Type B pancreatic cell (in vitro differentiated cells): ENCODE measurements at places on chromosomes 7 and 10.

DNA sequence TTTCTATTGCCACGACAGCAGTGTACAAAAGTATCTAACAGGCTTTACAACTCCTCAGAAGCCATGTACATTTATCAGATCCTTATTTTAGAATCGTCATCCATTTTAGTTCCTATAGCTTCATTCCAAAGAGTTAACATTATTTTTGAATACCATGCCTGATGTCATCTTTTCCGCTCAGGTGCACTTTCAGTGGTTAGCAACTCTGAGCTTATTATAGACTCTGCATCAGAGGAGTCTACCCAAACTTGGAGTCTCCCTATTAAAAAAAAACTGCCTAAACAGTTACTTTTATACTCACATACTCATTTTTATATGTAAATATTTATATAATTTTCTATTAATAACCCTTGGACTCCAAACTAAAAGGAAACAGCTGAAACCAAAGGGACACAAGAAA, 31.6 kb upstream of the PRSS37 start:
- DNase-seq = no peak

DNA sequence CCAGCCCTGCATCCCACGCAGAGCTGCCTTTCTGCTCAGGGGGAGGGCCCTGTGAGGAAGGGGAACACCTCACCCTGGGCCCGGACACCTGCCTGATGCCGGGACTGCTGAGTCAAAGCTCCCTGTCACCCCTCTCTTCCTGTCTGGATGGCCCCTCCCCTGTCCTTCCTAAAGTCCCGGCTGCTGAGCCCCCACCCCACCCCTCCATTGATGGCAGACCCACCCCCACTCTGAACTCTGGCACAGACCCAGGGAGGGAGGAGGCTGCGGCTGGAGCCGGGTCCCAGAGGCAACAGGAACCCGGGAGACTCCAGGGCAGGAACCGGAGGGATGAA, 78.7 kb downstream of the ELFN1 start:
- DNase-seq = no peak

DNA sequence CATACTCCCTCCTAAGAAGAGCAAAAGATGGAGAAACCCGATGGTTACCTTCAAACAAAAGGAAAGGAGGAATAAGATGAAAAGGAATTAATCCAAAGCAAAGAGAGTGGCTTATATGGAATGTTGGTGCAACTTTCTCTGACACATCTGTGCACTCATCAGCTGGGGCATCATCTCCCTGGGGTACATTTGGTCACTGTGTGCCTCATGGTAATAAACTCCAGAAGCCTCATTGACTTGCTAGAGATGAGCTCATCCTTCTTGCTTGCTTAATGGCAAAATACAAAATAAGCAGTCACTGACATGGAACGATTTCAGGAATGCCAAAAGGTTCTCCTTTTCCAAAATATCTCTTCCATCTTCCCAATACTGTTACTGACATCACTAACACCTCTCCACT, 22.5 kb downstream of the CAV1 start:
- no peak for DNase-seq

DNA sequence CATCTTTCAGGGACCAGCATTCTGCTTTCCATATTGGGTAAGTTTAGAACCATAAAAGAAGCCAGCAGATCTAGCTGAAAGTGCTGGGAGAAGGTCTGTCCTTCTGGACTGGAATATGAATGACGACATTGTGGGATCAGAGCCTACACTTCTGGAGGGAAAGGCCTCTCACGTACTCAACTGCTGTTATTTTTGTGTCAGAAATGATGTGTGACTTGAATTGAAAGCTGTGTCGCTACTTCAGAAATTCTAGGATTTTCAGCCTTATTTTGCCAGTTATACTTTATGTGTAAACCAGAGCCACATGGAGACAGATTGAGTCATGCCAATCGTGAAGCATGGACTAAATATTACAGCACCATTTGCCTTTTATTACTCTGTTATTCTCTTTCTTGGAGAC, 231.0 kb downstream of the KIAA1217 start:
- no peak for DNase-seq

- no peak for DNase-seq
Observed at GRCh38 chr10:64115908-64116643, 594.9 kb downstream of the REEP3 start.

GRCh38 chr10:22489467-22489866, 144.2 kb downstream of the SPAG6 start:
- no peak for DNase-seq

GRCh38 chr10:104297697-104298660, 29.0 kb downstream of the GSTO2 start:
- DNase-seq = no peak

GRCh38 chr10:57624066-57624465, 643.6 kb downstream of the IPMK start:
- no peak for DNase-seq

DNA sequence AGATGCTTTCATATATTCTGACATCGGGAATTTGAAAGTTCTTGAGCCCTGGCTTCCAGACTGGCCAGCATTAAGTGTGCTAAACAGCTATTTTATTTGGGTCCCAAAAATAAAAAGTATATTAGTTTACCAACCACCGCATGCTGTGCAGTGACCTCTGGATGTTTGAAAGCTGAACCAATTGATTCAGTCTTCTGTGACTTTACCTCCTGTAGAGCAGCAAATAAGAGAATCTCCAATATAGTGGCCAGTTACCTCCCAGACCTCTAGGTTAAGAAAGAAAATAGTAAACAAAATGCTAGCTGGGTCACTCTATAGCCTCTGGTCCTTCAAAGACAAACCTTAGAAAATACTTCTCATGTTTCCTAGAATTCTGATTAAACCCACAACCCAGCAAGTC, 424.6 kb upstream of the NFE2L3 start:
- no peak for DNase-seq

DNA sequence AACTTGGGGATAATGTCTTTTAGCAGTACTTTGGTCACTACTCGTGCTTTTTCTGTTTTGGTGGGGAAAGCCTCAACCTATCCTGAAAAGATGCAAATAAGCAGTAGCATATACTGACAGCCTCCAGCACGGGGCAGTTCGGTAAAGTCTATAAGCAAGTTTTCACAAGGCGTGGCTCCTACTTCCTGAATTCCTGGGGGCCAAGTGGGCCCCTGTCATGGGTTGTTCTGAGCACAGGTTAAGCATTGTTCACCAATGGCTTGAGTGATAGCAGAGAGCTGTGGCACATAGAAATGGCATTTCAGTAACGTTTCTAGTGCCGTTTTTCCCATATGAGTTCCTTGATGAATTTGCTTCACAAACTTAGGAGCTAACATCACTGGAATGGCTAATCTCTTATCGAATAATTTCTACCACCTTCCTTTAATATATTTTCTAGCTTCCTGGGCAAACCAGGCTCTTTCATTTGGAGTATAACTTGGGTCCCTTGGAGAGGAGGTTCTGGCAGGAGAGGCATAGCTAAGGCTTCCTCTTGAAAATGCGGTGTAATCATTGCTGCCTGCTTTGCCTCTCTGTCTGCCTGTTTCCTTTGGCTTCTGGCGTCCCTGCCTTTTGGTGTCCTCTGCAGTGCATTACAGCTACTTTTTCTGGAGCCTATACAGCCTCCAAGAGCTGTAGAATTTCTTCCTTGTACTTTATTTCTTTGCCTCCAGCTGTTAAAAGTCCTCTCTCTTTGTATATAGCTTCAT, 11.7 kb upstream of the ZNF239 start:
- no peak for DNase-seq

GRCh38 chr7:134899729-134900128, 86.6 kb upstream of the AGBL3 start:
- DNase-seq = no peak

GRCh38 chr10:132096223-132096622, 30.5 kb downstream of the JAKMIP3 start:
- peak; percentile 45 for DNase-seq

- no peak for DNase-seq
Observed at GRCh38 chr10:107059068-107059804, 105.3 kb downstream of the SORCS1 start.

DNA sequence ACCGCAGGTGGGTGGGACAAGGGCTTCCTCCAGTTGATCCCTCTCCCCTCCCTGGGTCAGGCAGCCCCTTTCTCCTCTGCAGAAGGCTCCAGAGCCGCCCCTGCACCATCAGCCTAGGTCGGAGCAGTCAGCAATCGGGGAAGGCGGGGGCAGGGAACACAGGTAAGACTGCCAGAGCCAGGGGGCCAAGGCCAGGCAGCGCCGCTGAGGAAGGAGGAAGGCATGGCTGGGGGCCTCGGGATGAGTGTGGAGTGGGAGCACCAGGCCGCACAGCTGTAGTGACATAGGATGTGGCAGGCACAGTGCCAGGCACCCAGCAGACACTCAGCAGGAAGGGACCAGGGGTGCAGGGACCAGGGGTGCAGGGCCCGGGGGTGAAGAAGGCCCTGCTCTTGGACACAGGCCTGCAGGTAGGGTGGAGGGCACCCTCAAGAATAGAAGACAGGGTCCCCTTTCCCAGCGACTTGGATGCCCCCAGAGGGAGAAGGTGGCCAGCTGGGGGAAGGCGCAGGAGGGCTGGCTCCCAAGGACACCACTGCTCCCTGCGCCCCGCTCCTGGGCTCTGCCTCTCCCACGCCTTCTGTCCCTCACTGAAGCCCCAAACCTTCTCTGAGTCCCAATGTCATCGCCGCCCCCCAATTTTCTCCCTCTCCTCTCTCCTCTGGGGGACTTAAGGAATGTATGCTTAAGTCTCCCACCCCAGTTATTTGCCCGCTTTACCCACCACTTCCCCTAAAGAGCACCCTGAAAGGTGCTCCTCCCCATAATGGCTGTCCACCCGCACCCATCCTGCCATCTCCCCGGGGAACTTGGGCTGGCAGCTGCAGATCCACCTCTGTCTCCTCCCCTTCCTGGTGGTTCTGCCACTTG, 38.5 kb downstream of the CAMK2B start:
- DNase-seq = peak; percentile 65

- DNase-seq = no peak
Observed at GRCh38 chr10:108439397-108439796, 1274.9 kb upstream of the SORCS1 start.

DNA sequence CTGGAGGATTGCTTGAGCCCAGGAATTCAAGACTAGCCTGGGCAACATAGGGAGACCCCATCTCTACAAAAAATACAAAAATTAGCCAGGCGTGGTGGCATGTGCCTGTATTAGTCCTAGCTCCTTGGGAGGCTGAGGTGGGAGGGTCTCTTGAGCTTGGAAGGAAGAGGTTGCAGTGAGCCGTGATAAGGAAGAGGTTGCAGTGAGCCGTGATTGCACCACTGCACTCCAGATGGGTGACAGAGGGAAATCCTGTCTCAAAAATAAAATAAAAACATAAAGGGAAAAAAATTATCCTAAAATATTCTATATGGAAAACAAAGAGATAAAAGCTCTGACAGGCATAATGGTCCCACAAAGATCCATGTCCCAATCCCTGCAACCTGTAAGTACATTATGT, 87.9 kb upstream of the KAT6B start:
- peak; percentile 18 for DNase-seq

DNA sequence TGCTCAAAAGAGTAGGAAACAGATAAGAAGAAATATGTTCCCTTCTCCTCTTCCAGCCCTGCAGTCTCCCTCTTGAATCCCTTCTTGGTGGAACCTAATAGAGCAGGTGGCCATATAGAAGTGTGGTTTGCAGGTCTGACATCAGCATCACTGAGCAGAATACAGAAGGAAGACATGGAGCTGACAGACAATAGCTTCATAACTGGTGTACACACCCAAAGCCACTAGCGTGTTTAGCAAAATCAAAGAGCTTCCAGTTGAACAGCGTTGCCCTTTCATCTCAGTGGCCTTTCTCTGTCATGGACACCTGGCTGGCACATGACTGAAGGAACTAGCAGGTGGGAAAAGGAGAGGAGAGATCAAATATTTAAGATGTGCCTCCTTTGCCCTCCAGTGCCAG, 245.5 kb downstream of the BAMBI start:
- DNase-seq = no peak

GRCh38 chr10:6647811-6648526, 67.9 kb upstream of the PRKCQ start:
- DNase-seq = no peak

DNA sequence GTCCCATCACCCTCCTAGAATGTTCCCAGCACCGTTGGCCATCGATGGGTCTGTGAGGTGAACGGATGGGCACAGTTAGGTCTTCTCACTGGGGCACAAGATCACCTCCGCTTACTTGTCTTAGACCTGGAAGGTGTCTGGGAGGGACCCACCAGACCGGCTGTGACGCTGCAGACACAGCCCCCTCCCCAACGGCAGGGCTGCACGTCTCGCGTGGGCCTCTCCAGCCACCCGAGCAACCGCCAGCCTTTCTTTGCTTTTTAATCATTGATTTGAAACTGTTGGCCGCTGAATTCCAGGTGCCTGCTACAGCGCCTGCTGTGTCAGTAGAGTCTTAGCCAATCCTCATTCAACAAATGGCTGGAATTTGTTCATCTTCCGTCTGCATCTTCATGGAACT, 90.4 kb downstream of the DYNC2I1 start:
- DNase-seq = no peak
